ENCODE measurements at places on chromosomes 3 and 15.

GRCh38 chr15:23642413-23643044 lies 5.1 kb downstream of the MAGEL2 start:
- peak; percentile 9 for DNase-seq

DNA sequence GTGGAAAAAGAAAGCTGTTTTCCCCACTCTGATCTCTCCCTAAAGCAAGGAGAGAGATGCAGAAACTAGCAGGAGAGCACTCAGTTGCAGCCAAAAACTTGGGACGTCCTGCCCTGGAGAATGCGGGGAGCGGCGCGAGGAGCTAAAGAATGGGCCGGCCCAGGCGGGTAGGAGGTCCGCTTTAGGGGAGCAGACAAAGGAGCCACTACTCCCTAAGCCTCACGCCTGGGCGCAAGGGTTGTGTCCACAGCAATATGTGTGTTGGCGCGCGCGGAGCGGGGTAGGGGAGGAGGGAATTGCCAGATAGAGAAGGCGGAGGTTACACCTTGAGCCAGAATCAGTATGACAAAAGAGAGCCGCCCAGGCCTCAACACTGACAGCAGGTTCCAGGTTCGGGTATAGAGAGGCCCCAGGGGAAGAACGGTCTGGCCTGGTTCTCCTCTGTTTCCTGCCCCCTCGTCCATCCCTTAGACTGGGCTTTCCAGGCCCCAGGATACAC lies 2.9 kb downstream of the WNT5A start:
- DNase-seq: no peak

DNA sequence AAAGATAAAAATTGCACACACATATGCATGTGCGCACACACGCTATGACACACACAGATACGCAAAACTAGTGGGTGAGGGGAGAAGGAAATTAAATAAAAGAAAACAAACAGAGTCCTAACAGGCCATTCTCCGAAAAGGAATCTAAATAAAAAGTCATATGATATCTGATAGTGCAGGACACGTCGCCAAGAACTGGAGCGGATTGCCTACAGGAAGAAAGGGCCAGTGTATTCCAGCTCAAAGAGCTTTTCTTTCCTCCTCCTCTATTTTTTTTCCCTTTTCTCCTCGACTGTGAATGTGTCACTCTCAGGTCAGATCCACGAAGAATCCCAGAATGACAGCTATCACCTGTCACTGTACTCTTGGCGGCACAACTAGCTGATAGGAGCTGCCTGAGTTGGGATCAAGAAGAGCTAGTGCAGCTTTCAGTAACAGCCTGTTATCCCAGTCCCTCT lies 157.8 kb downstream of the TIGIT start:
- DNase-seq: no peak

- DNase-seq: no peak
These were observed 332.2 kb downstream of the LPP start for GRCh38 chr3:188486126-188486525.

- no peak for DNase-seq
These were observed 1.1 kb upstream of the TRIM71 start for GRCh38 chr3:32816439-32817256.

DNA sequence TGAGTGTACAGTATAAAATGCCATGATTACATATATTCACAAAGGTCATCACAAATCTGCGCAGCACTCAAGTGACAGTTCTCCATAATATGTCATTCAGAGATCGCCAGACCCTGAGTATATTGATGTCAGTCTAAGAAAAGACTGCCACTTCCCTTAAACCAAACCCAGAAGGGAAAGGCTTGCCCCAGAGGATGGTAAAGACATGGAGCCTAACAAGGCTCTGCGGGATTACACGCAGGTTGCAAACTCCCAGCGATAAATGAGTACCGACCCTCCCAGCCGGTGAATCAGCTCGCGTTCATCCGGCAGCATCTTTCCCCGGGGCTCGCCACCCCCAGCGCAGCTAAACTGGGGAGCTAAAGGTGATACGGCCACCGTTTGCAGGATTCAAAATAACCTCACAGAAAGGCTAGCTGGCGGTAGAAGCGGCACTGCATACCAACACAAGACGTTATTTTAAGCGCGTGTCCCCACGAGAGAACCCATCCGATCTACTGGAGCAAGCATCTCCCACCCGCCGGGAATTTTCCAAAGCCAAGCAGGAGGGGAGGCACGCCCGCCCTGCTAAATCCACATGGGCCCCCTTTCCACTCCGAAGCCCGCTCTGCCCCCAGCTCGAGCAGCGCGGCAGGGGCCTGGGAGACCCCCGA lies 643 bp downstream of the MYO5A start:
- peak; percentile 28 for DNase-seq

DNA sequence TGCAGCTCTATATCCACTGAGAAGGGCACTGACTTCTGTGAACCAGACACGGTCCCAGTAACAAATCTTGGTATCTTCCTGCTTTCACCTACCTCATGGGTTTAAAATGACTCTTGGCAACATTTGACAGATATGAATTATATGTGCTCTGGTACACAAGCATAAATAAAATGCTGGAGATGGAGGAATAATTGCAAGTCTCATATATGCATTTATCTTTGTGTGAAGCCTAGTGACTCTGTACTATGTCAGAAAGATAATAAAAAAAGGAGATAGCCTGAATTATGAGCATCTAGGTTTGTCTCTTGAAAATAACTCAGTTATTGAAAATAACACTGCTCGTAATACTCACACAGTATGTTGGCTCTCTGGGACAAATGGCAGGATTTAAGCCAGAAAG lies 167.1 kb upstream of the CRBN start:
- DNase-seq: no peak

GRCh38 chr3:66398228-66399025 lies 102.4 kb downstream of the LRIG1 start:
- DNase-seq: no peak

DNA sequence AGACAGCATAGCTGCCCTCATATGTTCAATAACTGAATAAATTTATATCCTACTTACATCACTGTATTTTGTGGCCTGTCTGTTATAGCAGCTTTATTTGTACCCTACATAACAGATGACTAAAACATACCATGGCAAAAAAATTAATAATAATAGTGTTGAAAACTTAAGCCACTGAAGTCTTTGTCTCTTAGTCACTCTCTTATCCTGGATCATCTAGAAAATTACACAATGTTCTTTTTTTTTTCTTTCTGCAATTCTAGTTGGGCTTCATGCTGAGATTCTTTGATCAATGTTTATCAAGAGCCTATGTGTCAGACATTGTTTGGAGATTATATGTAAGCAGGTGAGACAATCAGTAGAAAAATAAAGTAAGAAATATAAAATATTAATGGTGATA lies 519.3 kb upstream of the ARPP21 start:
- no peak for DNase-seq

GRCh38 chr15:62681939-62682896 lies 360.3 kb upstream of the TPM1 start:
- no peak for DNase-seq

GRCh38 chr3:104676241-104676640 lies 690.5 kb upstream of the ALCAM start:
- no peak for DNase-seq

DNA sequence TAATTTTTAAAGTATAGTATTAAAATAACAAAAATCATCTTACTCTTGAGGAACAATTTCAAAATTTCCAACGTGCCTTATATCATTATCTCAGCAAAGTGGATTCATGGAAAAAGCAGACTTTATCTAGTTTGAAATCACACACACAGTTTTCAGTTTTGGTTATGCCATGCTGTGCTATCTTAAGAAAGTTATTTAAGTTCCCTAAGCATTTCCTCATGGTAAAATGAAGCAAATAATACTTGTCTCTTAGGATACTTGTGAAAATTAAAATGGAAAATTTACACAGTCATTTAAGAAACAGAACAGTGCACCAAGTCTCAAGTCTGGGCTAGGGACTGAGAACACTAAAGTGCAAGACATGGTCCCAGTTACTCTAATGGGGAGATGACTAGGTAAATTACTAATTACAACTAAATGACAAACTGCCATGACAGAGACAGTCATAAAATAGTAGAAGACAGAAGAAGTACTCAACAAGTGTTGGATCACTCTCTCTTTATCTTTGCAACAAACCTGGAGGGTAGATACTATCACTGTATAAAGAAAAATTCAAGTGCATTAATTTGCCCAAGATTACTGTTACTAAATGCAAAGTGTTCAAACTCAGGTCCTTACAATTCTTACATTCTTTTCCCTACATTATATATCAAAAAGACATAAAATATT lies 44.8 kb downstream of the DMXL2 start:
- DNase-seq: no peak

- no peak for DNase-seq
These were observed 47.0 kb downstream of the FRMD4B start for GRCh38 chr3:69338911-69339310.

- DNase-seq: no peak
These were observed 111.2 kb downstream of the MYO5A start for GRCh38 chr15:52417521-52417920.

DNA sequence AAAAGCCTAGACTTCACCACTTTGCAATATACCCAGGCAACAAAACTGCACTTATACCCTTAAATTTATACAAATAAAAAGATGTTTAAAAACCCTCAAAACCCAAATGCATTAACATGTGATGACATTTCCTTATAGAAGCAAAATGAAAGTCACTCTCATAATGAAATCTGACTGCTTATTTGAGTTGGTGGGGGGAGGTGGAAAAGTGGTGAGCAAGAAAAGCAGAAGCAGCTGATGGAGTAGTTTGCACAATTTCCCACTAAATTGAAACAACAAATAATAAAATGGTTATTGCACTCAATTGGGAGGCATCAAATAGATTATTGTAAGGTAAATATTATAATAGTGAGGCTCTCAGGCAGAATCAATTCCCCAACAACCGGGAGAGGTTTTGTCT lies 54.0 kb upstream of the GADL1 start:
- DNase-seq: no peak

GRCh38 chr15:94582368-94582767 lies 351.0 kb downstream of the MCTP2 start:
- DNase-seq: no peak

- no peak for DNase-seq
These were observed 24.4 kb downstream of the NR2F2 start for GRCh38 chr15:96354731-96355567.

DNA sequence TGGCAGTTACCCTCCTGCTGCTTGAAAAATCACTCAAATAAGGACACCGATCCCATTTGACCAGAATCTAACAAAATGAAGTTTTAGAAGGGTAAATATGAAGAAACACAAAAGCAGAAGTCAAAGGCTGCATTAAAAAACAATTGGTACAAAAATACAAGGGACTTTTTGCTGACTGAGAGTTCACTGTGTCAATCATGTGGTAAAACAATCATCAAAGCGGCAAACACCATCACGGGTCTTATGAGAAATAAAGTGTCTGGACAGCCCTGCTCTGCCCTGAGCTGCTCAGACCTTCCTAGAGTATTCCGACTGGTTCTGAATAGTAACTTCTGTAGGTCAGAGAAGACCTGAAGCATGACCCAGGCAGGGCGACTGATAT lies 137.2 kb upstream of the RAD18 start:
- DNase-seq: no peak

GRCh38 chr3:48015431-48016180 lies 610 bp downstream of the MAP4 start:
- no peak for DNase-seq

GRCh38 chr3:18725668-18726407 lies 300.7 kb upstream of the SATB1 start:
- no peak for DNase-seq

DNA sequence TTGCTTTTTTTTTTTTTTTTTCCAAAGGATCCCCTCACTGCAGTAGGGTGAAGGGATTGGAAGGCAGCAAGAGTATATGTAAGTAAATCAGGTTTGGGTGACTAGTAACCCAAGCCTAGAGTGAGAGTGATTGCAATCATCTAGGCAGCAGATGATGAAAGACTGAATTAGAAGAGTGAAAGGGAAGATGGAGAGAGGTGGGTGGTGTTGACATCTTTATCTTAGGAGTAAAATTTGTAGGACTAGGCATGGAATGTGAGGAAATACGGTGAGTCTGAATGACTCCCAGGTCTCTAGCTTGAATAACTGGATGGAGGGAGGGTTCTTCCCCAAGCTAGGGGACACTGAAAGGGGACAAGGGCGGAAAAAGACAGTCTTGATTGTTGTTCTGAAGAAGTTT lies 63.4 kb downstream of the TPRG1 start:
- DNase-seq: no peak

GRCh38 chr3:62318752-62319569 lies 54.4 kb downstream of the FEZF2 start:
- peak; percentile 52 for DNase-seq

DNA sequence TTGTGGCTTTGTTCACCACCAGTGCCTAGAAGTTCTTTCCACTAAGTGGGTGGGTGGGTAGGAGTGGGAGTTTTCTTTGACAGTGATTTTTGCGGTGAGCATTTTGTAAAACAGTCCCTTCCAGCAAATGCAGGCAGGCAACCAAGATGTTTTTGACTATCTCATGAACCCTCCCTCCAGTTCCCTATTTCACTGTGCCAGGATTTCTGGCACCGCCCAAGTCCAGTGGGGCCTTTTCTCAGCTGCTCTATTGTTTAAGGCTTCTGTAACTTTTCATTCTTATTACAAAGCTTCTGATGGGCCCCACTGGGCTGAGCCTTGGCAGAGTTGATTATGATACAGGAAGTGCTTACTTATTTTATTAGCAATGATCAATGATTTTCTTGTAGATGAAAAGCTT lies 236.0 kb downstream of the EDEM1 start:
- no peak for DNase-seq

GRCh38 chr3:126181398-126181725 lies 976 bp upstream of the ALDH1L1 start:
- DNase-seq: no peak

- no peak for DNase-seq
These were observed 2.2 kb upstream of the SENP2 start for GRCh38 chr3:185583925-185584324.

GRCh38 chr15:61057376-61057775 lies 171.7 kb downstream of the RORA start:
- no peak for DNase-seq

DNA sequence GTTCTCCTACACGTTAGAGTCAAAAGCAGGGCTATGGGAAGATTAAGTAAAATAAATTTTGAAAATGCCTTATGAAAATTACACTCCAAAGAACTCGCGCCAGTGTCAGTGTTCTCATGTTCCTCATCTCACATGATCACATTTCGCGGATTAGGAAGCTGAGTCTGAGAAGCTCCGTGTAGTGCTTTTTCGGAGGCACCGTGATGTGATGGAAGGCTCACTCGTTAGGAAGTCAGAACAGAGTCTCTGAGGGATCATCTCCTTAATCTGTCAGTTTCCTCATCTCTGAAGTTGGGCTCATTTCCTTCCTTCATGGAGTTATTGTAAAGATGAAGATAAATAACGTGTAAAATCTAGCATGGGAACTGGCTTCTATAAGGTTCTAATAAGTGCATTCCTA lies 3.2 kb downstream of the ADIPOQ start:
- no peak for DNase-seq

GRCh38 chr15:74773329-74773728 lies 8.6 kb upstream of the CSK start:
- DNase-seq: no peak

Measured in stimulated activated CD8-positive, alpha-beta memory T cell treated with anti-CD3 and anti-CD28 coated beads, Interleukin-4, amount 100 ng/mL, for 24 hours (primary cell).